Type B pancreatic cell (in vitro differentiated cells): ENCODE measurements at places on chromosomes 5 and 9. TPM values are rescaled to one million over a fixed set of nuclear protein-coding genes. Genes with fewer than 3 reads are reported as not detected.

GRCh38 chr9:21510806-21511205 is 28.7 kb upstream of the IFNE start:
- H3K36me3 ChIP-seq, result peaks cover 3% of the 10 kb centered on the region
- DNase-seq, result no peak
- no peaks in the 10 kb centered on the region for H3K27me3 ChIP-seq
- no peak overlapping the region for H3K27ac ChIP-seq
- peaks cover 4% of the 10 kb centered on the region for H3K4me1 ChIP-seq

- no peak for DNase-seq
- H3K4me1 ChIP-seq, result peaks cover 8% of the 10 kb centered on the region
- H3K27me3 ChIP-seq, result peaks cover 77% of the 10 kb centered on the region
- H3K36me3 ChIP-seq, result no peaks in the 10 kb centered on the region
Measured at GRCh38 chr5:55180016-55180415, 7.0 kb upstream of the CDC20B start.

- no peak overlapping the region for H3K4me3 ChIP-seq
- no peaks in the 10 kb centered on the region for H3K4me1 ChIP-seq
- H3K27ac ChIP-seq, result no peak overlapping the region
- H3K27me3 ChIP-seq, result peaks cover 16% of the 10 kb centered on the region
- no peak for DNase-seq
- H3K36me3 ChIP-seq, result no peaks in the 10 kb centered on the region
Measured at GRCh38 chr5:31993165-31993961, 180.8 kb downstream of the GOLPH3 start.

DNA sequence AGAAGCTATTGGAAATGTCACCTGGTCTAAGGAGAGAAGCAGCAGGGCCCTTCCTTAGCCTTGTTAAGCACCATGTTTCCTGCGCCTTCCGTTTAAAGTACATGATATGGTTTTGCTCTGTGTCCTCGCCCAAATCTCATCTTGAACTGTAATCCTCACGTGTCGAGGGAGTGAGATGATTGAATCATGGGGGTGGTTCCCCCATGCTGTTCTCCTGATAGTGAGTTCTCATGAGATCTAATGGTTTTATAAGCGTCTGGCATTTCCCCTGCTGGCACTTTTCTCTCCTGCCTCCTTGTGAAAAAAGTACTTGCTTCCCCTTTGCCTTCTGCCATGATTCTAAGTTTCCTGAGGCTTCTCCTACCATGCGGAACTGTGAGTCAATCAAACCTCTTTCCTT is 49.7 kb downstream of the PRDM6 start:
- H3K4me3 ChIP-seq, result no peak overlapping the region
- H3K27ac ChIP-seq, result no peak overlapping the region
- H3K4me1 ChIP-seq, result peaks cover 9% of the 10 kb centered on the region
- no peaks in the 10 kb centered on the region for H3K36me3 ChIP-seq
- H3K27me3 ChIP-seq, result peaks cover 14% of the 10 kb centered on the region
- DNase-seq, result no peak

DNA sequence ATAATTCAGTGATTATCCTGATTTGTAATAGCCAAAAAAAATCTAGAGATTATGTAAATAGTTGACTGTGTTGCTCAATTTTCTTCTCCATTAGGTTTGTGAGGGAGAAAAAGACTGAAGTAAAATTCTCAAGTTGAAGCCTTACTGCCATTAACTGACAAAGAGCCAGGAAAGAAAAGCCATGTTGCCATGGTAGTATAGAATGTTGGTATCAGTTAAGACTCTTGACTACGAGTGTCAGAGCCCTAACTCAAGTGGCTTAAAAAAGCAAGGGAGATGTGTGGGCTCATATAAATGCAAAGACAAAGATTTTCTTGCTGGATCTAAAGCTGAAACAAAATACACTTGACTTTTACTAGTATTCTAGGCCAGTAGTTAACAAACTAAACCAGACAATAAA is 571.7 kb downstream of the KCTD16 start:
- H3K36me3 ChIP-seq, result no peaks in the 10 kb centered on the region
- no peak overlapping the region for H3K27ac ChIP-seq
- no peaks in the 10 kb centered on the region for H3K4me1 ChIP-seq
- no peaks in the 10 kb centered on the region for H3K27me3 ChIP-seq

DNA sequence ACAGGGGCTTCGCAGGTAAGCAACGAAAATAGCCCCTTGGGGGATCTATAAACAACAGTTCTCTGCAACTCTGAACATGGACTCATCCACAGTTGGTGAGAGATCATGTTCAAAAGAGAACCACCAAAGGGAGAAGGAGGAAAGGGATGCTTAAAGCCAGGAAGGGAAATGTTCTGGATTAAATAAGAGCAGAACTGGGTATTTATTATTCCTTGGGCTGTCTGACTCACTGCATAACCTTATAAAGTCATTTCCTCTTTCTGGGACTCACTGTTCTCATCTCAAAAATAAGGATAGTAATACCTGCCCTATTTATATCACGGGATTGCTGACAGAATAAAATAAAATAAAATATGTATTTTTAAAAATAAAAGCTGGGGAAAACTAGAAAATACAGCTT is 11.2 kb upstream of the MARCHF3 start:
- H3K4me3 ChIP-seq, result no peak overlapping the region
- DNase-seq, result no peak
- peaks cover 9% of the 10 kb centered on the region for H3K27me3 ChIP-seq
- no peaks in the 10 kb centered on the region for H3K36me3 ChIP-seq

- no peak overlapping the region for H3K4me3 ChIP-seq
- H3K27me3 ChIP-seq, result no peaks in the 10 kb centered on the region
- no peak overlapping the region for H3K27ac ChIP-seq
Measured at GRCh38 chr5:89421035-89421434, 538.1 kb upstream of the MEF2C start.

DNA sequence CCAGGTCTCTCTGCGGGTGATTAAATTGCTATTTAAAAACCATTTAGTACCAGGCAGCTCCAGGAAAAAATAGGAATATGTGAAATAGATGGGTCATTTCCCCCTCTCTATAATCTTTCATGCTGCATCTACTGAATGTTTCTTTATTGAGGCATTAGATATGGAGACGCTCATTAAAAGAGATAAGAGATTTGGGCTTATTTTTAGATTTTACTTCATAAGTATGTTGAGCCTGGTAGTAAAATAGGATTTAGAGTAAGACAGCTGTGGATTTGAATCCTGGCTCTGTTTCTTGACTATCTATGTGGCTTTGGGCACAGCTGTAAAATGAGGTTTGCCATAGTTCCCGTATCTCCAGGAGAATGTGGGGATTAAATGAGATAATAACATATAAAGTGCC is 451.0 kb upstream of the GRIA1 start:
- H3K27ac ChIP-seq, result no peak overlapping the region
- no peaks in the 10 kb centered on the region for H3K36me3 ChIP-seq
- no peaks in the 10 kb centered on the region for H3K27me3 ChIP-seq
- DNase-seq, result no peak

GRCh38 chr9:13480693-13481092 is 201.2 kb upstream of the MPDZ start:
- DNase-seq, result no peak
- H3K36me3 ChIP-seq, result no peaks in the 10 kb centered on the region
- H3K4me3 ChIP-seq, result no peak overlapping the region
- peaks cover 17% of the 10 kb centered on the region for H3K4me1 ChIP-seq
- no peak overlapping the region for H3K27ac ChIP-seq

GRCh38 chr9:129027685-129028191 is 393 bp downstream of the SH3GLB2 start:
- H3K36me3 ChIP-seq, result no peaks in the 10 kb centered on the region
- H3K27me3 ChIP-seq, result no peaks in the 10 kb centered on the region
- H3K27ac ChIP-seq, result peak overlapping the region; percentile 95

DNA sequence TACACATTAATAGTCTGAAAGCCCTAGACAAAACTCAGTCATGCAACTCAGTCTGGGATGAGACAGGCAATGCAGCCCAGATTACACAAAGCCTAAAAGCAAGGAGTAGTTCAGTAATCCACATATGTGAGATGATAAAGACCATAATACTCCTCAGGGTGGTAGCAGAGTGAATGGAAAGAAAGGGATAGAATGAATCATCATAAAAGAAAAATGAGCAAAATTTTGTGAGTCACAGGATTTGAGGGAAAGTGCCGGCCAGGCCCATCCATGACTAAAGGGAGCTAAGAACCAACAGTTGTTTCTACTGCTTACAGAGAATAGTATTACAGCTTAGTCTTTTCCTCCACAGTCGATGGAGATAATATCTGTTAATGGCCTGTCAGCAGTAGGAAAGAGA is 90.0 kb upstream of the POU5F2 start:
- H3K27ac ChIP-seq, result no peak overlapping the region
- no peaks in the 10 kb centered on the region for H3K27me3 ChIP-seq
- H3K4me3 ChIP-seq, result no peak overlapping the region
- H3K36me3 ChIP-seq, result peaks cover 9% of the 10 kb centered on the region

- no peaks in the 10 kb centered on the region for H3K4me1 ChIP-seq
- no peaks in the 10 kb centered on the region for H3K27me3 ChIP-seq
- no peaks in the 10 kb centered on the region for H3K36me3 ChIP-seq
- DNase-seq, result no peak
Measured at GRCh38 chr9:29697011-29697410, 2123.7 kb upstream of the C9orf72 start.

GRCh38 chr9:101957705-101958104 is 219.3 kb upstream of the GRIN3A start:
- no peaks in the 10 kb centered on the region for H3K27me3 ChIP-seq
- no peaks in the 10 kb centered on the region for H3K36me3 ChIP-seq
- no peaks in the 10 kb centered on the region for H3K4me1 ChIP-seq
- no peak overlapping the region for H3K4me3 ChIP-seq
- no peak for DNase-seq
- H3K27ac ChIP-seq, result no peak overlapping the region

Gene PCDHGA10
- 9.8 and 18.5 TPM in 2 replicates for total RNA-seq

Gene DAB2IP
- 49.7 and 57.2 TPM in 2 replicates for total RNA-seq

Gene FGF10
- total RNA-seq, result 1.5 and 9.8 TPM in 2 replicates

Gene RNF44
- total RNA-seq, result 85.8 and 103 TPM in 2 replicates

Gene RNF14
- total RNA-seq, result 39.8 and 59.2 TPM in 2 replicates
